Left renal cortex interstitium (tissue), 4 donors: ENCODE measurements at places on chromosomes 5 and 9.

- DNase-seq = no peak
These were observed 6.7 kb downstream of the ADRB2 start for GRCh38 chr5:148833122-148833521.

DNA sequence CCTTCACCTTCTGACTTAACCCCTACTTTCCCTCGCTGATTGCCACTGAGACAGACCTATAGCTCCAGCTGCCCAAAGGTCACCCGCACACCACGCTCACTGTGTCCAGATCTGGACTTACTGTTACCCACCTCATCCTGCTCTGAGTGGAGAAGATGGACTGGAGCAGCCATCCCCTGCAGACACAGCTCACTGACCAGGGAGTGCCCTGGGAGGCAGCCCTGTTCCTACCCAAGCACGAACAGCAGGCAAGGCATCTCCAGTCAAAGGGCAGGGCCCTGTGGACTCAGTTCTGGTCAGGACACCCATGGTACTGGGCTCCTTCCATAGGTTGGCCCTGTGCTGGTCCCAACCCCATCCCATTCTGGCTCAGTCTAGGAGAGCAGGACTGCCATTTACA is 9.5 kb upstream of the BARX1 start:
- DNase-seq = no peak

DNA sequence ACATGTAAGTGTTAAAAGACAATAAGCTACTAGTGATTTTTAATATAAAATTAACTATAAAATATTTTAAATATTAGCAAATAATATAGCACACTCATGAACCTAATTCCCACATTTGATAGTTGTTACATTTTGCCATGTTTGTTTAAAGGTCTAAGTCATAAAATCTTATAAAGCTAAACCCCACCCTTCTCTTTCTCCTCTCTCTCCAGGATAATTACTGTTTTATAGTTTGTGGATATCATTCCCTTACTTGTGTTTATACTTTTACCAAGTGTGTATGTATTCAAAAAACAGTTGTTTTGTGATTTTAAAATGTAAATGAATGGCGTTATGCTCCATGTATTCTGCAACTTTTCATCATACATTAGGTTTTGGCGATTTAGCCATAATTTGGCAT is 34.2 kb downstream of the LYRM7 start:
- DNase-seq = no peak

DNA sequence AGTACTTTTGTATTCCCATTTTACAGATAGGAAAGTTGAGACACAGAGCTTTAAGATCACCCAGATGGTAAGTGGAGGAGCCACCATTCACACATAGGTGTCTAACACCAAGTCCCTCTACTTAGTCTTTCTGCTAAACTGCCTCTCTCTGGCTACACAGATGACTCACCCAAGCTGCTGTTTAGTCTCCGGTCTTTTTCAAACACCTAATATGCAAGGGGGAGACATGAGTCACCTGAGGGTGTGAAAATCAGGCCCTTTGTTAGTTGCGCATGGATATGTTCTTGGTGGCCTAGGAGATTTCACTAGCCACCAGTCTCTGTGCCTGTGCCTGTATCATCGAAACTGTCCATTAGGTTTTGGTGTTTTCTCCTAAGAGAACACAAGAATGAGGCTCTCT is 117.8 kb downstream of the MAST4 start:
- DNase-seq = no peak

DNA sequence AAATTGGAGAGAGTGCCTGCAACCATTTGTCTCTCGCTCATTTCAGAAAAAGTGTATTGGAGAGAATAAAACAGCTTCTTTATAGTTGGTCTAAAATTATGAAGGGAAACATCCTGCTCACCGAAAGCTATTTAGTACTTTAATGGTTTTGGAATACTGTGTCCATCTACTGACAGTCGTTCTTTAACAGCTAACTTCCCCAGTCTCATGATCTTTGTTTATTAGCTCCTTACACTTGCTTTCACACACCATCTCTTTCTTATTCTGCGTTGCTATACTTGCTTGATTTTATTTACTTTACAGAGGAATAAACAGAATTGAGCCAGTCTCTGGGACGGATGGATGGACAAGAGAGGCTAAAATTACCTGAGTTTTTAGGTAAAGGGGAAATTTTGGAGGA is 229.3 kb downstream of the CCDC171 start:
- DNase-seq = no peak

GRCh38 chr9:98612061-98612752 is 96.5 kb downstream of the GABBR2 start:
- DNase-seq = no peak

- no peak for DNase-seq
These were observed 164.4 kb downstream of the ZSWIM6 start for GRCh38 chr5:61496446-61496845.

GRCh38 chr5:125209650-125210049 is 463.2 kb upstream of the ZNF608 start:
- no peak for DNase-seq
